RPMI7951 (cell line): ENCODE measurements at places on chromosomes 3 and 15. TPM values are rescaled to one million over a fixed set of nuclear protein-coding genes. Genes with fewer than 3 reads are reported as not detected.

GRCh38 chr15:29712149-29712885, 110.0 kb downstream of the TJP1 start:
- DNase-seq, result no peak

Gene ATP8B4
- total RNA-seq, result 0.29 and 0.36 TPM in 2 replicates

GRCh38 chr15:45892182-45892581, 257.4 kb downstream of the SQOR start:
- DNase-seq, result peak; percentile 91

Gene ISG20
- total RNA-seq, result 7.8 and 8.3 TPM in 2 replicates

- DNase-seq, result no peak
Observed at GRCh38 chr3:75129101-75129500, 514.6 kb upstream of the CNTN3 start.

DNA sequence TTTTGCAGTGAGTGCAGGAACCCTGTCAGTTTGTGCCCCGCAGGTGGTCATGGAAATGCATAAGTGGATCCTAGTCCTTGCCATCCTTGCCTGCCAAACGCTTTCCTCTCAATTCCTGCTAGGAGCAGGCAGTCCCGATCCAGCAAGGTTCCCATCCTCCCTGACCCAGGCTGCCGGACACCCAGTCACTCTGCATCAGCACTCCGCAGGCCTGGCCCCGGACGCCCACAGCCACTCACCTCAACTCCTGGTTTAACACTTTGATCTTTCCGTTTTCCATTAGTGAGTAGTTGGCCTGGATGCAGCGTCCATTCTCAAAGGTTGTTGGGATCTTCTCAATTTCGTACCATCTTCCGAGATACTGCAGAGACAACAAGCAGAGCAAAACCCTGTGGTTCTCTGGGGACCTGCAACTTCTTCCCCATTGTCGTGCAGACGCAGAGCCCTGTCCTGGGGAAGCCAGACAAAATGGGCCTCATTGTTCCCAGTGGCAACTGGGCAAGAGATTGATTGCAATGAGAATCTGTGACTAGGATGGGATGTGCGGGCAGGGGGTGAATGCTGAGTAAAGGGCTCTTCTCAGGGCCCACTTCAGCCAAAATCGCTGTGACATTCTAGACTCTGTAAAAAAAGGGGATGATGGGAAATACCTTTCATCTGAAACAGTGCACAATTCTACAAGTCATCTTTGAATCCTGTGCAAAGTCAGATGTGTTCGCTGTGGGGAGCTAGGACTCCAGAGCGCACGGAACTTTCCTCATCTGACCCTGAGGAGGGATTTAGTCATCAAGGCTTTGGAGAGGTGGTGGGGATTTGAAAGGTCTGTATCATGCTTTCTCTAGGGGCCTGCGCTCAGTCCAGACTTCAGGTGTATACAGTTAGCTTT, 9.9 kb downstream of the APOD start:
- no peak for DNase-seq

Gene TUSC7
- total RNA-seq, result not detected in 2 replicates

Gene SERPINI2
- total RNA-seq, result not detected in 2 replicates

Gene CFAP91
- total RNA-seq, result not detected in 2 replicates

DNA sequence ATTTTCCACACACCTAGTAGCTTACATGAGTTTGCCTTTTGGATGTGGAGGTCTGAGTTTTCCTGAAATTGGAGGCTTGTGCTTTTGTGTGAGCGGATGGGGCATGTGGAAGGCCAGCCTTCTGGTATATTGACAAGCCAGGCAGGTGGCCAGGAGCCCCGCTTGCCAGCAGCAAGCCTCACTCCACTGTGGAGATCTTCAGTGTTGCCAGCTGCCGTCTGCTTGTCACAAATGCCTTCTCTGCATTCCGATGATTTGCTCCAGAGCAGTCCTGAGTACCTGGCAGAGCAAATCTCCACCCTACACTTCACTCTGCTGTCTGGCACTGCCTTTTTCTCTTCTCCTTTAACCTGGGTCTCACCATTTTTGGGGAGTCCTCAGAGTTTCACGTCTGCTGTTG, 29.1 kb upstream of the CHST2 start:
- DNase-seq, result no peak

DNA sequence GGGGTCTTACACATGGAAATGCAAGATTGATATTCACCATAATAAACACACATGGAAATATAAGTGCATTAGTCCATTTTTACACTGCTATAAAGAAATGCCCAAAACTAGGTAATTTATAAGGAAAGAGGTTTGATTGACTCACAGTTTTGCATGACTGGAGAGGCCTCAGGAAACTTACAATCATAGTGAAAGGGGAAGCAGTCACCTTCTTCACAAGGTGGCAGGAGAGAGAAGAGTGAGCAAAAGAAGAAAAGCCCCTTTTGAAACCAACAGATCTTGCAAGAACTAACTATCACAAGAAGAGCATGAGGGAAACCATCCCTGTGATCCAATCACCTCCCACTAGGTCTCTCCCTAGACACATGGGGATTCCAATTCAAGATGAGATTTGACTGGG, 111.7 kb upstream of the TP63 start:
- DNase-seq, result no peak

- DNase-seq, result no peak
Observed at GRCh38 chr3:124829819-124830554, 57.2 kb downstream of the ITGB5 start.
